ENCODE measurements at places on chromosomes 16 and 17. TPM values are rescaled to one million over a fixed set of nuclear protein-coding genes. Genes with fewer than 3 reads are reported as not detected.

DNA sequence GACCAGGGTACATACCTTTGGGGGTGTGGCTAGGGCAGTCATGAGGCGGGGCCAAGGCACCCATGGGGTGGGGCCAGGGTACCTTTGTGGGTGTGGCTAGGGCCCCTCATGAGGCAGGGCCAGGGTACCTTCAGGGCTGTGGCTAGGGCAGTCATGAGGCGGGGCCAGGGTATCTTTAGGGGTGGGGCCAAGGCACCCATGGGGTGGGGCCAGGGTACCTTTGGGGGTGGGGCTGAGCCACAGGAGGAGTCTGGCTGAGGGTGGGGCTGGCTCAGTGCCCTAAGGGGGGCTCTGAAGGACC, 3.5 kb downstream of the GNG13 start:
- DNase-seq, result no peak

DNA sequence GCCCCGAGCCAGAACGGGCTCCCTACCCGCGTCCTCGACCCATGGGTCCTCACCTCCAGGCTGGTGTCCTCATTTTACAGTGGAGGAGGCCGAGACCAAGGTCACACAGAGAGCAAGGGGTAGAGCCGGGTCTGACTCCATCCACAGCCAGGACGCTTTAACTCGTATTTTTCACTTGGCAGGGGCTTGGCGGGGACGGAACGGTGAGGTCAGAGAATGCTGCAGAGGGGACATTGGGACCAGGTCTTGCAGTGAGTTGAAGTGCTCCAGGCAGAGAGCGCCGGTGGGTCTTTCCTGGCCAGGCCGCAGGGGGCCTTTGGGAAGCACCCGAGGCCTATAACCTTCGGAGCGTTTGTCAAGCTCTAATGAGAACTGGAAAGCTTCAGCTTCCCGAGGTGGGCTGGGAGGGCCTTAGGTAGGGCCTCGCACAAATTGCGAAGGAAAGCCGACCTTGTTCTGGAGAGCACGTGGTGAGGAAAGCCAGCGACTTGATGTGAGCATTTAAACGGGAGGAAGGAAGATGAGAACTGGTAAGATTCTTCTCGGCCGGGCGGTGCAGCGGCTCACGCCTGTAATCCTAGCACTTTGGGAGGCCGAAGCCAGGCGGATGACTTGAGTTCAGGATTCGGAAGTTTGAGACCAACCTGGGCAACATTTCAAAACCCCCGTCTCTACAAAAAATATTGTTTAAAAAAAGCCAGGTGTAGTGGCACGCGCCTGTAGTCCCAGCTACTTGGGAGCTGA, 908 bp upstream of the CLUH start:
- DNase-seq, result no peak

- DNase-seq, result no peak
These were observed 720 bp upstream of the BCKDK start for GRCh38 chr16:31107465-31107867.

The HNF1B gene
- not detected for total RNA-seq

GRCh38 chr16:1770328-1771187, 785 bp downstream of the NME3 start:
- no peak for DNase-seq

DNA sequence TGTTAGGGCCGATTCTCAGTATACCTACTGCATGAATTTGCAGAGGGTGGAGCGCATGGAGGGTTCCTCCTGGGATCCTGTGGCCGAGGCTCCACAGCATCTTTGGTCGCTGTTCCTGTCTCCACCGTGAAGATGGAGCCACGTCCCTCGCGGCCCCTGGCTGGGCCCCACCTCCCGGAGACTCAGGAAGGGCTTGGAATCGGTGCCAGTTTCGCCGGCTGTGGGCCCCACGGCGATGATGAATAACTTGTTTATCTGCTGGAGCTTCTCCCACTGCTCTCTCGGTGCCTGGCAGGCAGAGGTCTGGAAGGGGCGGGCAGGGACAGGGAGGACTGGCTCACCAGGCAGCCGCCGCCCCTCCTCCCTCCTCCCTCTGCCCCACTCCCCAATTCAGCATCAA, 8.1 kb downstream of the SLC5A11 start:
- no peak for DNase-seq

- no peak for DNase-seq
These were observed 33.1 kb downstream of the FOXL1 start for GRCh38 chr16:86611525-86611855.

GRCh38 chr17:10668775-10669174, 11.7 kb upstream of the MYH3 start:
- no peak for DNase-seq

DNA sequence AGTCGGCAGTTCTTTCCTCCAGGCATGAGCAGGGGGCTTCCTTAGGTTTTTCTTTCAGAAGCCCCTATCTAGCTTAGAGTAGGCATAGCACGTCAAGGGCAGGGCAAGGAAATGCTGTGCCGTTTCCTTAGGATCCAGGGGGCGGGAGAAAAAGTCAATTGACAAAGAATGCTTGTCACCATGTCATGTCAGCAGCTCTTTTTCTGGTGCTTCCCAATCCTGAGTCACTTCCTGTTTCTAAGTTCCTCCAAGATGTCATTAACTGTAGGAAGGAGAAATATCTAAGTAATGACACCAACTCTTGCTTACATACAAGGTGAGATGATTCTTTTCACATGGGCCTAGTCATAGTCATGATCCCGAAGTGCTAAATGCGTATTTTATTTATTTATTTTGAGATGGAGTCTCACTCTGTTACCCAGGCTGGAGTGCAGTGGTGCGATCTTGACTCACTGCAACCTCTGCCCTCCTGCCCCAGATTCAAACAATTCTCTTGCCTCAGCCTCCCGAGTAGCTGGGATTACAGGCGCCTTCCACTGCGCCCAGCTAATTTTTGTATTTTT, 35.2 kb downstream of the GJC1 start:
- DNase-seq, result no peak

The APOBR gene
- 0.83 TPM for total RNA-seq

DNA sequence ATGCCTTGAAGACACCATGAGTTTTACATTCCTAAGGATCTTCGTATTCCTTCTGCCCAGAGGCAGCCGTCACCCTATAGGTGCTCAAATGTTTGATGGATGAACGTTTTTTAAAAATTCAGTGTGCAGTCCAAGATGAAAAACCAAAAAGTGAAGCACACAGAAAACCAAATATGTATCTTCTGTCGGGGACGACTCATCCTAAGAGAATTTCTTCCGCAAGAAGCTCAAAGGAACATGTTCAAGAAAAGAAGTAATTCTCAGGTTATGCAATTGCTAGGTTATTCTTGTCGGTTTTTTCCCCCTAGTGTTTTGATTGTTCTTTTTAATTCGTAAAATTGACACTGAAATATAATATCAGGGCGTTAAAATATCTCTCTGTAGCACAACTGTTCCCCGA, 1.4 kb downstream of the CENPV start:
- no peak for DNase-seq

DNA sequence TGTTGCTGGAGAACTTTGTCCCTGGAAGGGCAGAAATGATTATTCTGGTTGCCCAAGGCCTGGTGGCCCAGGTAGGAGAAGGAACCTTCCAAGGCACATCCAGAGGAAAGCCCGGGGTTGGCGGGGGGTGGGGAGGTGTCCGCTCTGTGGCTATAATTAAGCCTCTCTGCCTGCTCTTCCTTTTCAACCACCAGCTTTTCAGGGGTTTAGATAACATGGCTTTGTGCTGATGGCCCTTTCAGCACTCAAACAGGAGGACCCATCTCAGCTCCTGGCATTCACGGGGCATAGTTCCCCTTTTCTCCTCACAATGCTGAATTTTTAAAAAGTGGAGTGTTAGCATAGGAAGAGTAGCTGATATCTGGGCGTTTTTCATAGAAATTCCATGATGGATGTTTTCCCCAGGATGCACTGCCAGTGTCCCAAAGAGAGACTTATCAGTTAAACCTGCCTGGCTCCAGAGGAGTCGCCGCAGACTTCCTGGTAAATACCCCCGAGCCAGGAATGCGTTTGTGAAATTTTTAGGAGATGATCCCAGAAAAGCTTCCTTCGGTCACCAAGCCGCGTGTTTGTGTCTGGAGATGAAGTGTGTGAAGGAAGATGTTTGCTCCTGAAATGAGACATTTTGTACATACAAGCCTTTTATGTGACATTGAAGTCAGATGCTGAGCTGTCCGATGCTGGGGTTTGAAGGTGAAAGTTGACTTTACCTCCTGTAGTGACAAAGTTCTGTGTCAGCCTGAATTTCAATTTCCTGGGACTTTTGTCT, 188.5 kb downstream of the MSI2 start:
- DNase-seq, result no peak

DNA sequence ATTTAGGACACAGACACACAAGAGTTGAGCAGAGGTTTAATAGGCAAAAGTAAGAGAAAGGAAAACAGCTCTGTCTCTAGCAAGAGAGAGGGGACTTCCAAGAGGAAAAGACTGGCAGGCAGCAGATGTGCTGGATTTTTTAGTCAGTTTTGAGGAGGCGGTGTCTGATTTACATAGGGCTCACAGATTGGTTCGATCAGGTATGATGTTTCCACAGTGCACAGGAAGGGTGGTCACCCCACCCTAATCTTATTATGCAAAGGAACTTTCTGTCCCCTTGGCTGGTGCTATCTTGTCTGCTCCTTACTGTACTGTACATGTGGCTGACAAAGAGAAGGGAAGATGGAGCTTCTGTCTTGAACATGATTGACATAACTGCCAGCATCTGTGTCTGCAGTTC, 25.3 kb downstream of the BFAR start:
- no peak for DNase-seq

DNA sequence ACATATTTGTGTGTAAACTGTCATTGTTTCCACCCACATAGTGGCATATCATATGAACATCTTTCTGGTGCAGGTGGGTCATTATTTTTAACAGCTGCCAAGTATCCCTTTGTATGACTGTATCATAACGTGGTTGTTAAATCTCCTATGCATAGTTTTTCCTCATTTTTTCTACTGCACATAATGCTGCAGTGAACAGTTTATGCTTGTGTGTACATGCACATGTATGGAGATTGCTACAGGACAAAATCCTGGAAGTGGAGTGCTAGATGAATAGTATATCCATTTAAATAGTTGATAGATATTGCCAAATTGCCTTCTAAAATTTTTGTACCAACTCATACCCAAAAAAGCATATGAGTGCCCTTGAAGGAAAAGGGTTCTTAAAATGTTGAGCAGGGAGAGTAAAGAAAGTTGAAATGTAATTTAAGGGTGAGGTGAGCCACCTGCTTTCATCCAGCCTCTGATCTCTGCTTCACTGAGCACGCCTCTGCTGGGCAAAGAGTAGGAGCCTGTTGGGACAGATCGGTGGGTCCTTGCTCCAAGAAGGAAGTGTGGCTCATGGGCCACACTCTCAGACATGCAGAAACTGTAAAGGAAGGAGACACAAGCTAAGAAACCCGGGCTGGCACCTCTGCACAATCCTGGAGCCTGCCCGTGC, 55.3 kb downstream of the HLF start:
- no peak for DNase-seq

DNA sequence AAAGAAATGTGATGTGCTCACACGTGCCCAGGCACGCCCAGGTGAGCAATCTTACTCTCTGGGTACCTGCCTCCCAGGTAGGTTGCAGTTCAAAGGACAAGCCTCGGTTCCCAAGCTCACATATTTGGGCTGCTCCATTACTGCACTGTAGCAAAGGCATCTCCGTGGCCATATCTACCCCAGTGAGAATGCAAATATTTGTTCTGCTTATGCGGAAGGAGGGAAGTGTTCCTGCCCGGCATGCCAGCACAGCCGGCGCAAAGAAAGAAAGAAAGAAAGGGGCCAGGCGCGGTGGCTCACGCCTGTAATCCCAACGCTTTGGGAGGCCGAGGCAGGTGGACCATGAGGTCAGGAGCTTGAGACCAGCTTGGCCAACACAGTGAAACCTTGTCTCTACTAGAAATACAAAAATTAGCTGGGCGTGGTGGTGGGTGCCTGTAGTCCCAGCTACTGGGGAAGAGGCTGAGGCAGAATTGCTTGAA, 30.7 kb downstream of the SLC43A2 start:
- no peak for DNase-seq

The MILR1 gene
- total RNA-seq, result 2.9 TPM

DNA sequence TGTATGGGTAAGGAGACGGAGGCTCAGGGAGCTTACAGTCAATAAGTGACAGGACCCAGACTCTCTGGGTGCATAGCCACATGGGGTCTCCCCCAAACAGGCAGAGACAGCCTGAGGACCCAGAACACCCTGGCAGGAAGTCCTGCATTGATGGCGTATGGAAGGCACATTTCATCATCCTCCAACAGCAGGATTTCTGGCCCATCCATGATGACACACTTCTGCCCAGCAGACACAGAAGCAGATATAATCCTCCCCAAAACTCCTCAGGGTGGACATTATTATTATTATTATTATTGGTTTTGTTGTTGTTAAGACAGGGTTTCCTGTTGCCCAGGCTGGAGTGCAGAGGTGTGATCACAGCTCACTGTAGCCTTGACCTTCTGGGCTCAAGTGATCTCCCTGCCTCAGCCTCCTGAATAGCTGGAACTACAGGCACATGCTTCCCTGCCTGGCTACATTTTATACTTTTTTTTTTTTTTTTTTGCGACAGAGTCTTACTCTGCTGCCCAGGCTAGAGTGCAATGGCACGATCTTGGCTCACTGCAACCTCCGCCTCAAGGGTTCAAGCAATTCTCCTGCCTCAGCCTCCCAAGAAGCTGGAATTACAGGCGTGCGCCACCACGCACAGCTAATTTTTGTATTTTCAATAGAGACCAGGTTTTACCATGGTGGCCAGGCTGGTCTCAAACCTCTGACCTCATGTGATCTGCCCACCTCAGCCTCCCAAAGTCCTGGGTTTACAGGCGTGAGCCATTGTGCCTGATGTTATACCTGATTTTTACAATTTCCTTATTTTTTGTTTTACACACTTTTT, 6.8 kb upstream of the HROB start:
- no peak for DNase-seq

DNA sequence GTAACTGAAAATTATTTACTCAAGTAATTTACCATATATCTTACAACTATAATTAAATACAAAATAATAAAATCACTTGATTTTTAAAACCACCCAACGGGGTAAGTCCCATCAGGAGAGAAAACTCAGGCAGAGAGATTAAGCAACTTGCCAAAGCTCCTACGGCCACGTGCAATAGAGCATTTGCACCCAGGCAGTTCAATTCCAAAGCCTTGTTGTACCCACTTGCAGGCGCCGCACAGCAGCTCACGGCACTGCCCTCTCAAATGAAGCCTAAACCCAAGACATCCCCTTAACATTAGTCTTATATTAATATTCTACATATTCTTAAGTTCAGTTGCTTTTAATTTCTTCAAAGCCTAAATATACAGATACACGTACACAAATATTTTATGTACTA, 75.7 kb downstream of the SPAG9 start:
- DNase-seq, result no peak

- no peak for DNase-seq
These were observed 4.7 kb downstream of the RPL13 start for GRCh38 chr16:89565256-89565505.

GRCh38 chr17:73956595-73957465, 246.6 kb upstream of the RPL38 start:
- DNase-seq, result no peak

DNA sequence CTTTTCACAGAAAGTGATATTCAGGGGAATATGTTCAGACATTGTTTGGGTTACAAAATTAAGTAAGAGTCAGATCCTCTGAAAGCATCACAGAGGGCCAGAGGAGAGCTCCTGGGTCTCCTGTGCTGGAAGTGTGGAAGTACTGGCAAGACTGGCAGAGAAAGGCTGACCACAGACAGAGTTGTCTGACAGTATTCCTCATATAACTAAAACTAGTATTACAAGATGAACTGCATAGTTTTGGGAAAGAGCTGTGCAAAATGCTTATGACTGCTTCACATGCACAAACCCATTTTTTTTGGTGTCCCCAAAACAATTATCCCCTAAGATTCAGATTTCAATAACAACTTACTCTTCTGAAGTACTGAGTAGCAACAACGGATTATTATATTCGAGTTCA, 35.2 kb downstream of the N4BP1 start:
- no peak for DNase-seq

Measured in esophagus muscularis mucosa (tissue), 4 donors.